ENCODE measurements at places on chromosomes 3 and 15.

DNA sequence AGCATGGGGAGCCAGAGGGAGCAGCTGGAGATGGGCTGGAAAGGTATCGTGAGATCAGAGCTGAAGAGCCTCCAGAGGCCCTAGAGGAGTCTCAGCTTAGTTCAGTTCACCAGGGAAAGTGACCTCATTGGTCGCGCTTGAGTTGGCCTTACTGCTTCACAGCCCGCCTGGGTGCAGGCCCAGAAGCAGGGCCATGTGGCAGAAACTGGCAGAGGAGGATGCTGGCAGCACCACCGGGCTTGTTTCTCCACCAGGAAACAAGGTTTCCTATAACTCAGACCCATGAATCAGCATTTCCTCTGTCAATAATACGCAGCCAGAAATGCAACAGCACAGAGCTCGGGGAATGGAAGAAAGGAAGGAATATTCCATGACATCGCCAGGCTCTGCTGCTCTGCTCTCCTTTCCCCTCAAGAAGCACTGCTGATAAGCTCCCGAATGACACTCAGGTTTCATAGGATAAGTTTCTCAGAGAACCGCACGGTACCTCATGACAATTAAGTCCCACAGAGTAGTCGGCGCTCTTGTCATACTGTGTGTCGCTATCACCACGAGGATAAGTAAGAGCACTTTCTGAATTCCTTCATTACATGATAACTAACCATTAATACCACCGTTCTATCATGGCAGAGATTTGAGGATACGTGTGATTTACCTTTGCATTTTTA is 147.1 kb upstream of the LPP start:
- no peak for ATAC-seq

GRCh38 chr3:171822431-171823106 is 12.3 kb upstream of the PLD1 start:
- ATAC-seq = no peak

DNA sequence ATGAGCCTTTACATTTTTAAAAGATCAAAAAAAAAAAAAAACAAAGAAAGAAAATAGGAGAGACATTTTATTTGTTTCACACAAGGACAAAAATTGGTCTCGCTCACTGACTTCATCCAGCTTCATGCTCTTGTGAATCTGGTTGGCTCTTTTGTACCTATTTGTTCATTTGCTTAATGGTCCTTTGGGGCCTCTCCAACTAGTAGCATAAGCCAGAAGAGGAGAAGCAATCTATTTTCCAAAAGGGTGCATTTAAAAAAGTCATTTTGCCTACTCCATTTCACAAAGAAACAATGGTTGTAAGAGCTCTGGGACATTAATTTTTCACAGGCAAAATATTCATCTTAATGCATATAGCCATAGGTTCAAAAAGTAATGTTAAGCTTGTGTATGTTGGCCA is 168.3 kb upstream of the ADAMTS9 start:
- no peak for ATAC-seq

DNA sequence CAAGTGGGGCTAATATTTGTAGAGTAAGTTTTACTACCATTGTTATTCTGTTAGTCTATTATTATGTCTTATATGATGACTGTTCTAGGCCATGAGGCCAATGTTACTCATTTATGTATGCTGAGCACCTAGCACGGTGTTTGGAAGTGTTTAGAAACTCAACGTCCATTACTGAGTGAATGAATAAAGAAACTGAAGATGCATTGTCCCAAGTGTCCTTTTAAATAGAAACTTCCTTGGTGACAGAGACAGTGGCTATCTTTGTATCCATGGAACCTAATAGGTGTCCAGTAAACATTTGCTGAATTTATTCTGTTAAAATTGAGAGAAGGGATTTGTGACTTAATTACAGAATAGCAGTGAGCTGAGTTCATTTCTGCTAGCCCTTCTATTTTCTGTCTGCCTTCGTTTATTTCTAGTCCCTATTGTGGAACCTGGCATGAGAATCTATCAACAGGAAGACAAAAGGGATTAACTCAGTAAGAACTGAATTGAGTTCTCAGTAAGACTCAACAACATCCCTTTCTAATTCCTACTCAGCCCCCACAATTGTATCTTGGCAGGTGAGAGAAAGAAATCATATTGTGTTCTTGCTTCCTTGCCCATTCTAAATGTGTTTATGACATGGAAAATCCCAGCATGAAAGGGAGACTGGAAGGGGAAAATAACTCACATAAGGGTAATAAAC is 246.6 kb upstream of the LRRC3B start:
- no peak for ATAC-seq

DNA sequence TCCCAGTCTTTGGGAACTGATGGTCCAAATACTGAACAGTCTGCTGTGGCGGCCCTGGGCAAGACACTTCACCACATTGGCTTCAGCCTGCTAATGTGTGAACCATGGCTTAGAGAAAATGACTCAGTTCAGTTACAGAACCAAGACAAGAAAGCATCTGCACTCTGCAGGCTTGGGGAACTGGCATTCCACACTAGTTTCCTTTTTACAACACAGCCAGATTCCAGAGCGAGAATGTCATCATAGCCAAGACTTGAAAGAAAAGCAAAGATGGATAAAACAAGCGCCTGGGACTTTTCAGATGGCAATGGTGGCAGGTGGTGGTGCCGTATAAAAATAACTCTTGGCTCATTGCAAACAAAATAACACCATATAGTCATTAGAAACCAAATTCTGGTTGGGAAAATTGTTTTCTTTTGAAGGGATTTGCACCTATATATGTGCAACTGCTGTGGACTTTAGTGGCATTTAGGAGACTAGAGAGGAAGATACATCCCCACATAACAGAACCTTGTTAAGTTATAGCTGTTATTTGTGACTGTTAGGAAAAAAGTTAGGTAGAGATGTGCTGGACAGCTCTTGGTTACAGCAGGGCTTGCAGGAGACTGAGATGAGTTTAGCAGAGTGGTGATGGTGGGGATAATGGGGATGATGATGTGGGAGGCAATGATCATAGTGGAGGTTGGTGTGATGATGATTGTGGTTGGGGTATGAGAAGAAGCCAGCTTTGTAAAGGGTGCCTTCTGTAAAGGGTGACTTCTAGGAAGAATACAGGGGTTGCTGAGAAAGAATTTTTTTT is 273.6 kb downstream of the THRB start:
- ATAC-seq = peak; percentile 93

- no peak for ATAC-seq
Measured at GRCh38 chr15:38992930-38993329, 428.3 kb upstream of the RASGRP1 start.

- ATAC-seq = no peak
Measured at GRCh38 chr15:98402486-98402885, 245.9 kb upstream of the IGF1R start.

DNA sequence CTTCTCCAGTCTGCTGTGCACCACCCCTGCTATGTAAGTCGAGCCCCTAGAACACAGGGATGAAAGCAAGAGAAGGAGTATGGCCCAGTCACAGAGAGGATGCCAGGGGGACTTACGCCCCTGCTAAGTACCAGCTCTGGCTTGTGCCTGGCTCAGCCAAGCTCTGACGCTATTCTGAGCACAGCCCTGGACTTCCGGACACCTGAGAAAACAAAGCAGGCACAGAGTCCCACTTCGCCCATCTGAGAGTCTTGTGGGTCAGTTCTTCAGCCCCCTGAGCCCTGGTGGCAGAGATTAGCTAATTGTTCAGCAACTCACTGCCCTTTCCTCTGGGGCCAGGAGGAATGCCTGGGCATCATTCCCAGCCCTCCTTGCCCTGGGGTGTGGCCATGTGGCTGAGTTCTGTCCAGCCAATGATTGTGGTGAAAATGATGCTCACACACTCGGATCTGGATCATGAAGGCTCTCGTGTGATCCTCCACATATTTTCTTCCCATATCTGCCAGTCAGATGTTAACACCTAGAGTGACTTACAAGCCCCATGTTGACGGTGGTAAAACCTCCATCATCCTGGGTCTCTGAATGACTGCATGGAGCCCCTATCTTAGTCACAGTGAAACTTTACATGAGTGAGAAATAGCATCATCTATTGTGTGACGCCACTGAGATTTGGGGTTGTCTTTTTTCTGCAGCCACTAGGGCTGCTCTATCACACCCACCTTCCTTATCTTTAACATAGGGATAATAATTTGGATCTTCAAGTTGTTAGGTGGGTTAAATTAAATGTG is 105.7 kb downstream of the TPRA1 start:
- ATAC-seq = no peak

DNA sequence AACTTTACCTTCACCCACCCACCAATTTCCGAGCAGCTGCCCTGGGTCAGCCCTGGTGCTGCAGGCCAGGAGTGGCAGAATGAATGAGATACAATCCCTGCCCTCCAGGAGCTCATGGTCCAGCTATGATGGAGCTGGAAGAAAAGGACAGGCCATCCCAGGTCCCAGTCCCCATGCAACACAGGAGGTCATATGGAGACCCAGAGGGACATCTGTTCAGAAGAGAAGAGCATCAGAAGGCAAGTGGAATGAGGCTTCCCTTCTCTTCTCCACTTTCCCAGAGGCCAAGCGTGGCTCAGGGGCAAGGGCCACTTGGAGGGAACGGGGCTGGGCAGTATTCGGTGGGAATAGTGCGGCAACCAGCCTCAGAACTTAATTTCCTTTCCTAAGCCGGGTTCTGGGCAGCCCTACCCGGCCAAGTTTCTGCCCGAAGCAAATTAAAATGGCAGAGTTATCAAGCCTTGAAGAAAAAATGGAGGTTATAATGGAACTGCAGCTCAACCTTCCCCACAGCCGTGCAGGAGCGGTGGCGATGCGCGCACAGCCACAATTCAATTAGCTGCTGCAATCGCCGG is 35.9 kb downstream of the TLE3 start:
- no peak for ATAC-seq

DNA sequence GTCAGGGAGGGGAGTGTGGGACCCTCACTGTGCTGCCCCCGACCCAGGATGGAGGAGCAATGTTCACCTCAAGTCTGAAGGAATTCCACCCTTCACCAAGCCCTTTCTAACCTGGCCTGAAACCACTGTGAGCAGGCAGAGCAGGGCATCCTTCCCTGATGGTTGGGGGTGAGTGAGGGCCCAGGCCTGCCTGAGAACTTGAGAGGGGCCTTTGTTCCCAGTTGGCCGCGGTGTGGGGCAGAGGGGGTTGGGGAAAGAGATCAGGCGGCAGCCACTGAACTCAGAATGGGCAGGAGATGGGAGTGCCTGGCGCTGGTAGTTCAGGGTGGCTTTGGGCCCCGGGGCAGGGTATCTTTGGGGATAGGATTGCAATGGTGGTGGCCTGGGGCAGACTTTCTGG is 103.5 kb upstream of the RPL32 start:
- ATAC-seq = no peak

- no peak for ATAC-seq
Measured at GRCh38 chr3:171561596-171562323, 101.6 kb upstream of the TNIK start.

GRCh38 chr15:60540002-60540651 is 61.2 kb upstream of the ICE2 start:
- ATAC-seq = no peak

DNA sequence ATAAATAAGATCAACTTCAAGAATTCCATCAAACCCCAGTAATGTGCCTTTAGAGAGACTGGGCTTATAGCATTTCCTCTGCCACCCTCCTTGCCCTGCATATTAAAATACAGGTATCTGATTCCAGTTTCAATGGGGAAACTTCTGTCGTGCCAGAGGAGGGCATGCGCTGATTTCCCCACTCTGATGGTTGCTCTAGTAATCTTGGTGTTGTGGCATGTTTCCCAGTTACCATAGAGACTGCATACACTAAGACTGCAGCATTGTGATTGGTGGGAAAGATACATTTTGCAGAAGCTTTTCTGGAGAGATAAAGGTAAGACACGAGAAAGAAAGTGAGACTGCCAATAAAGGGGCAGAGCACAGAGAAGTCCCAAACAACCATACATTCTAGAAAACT is 225.6 kb downstream of the TIGIT start:
- peak; percentile 60 for ATAC-seq

- ATAC-seq = no peak
Measured at GRCh38 chr3:107970993-107971580, 119.7 kb downstream of the CD47 start.

- ATAC-seq = no peak
Measured at GRCh38 chr15:34791701-34792100, 3.6 kb downstream of the ACTC1 start.

DNA sequence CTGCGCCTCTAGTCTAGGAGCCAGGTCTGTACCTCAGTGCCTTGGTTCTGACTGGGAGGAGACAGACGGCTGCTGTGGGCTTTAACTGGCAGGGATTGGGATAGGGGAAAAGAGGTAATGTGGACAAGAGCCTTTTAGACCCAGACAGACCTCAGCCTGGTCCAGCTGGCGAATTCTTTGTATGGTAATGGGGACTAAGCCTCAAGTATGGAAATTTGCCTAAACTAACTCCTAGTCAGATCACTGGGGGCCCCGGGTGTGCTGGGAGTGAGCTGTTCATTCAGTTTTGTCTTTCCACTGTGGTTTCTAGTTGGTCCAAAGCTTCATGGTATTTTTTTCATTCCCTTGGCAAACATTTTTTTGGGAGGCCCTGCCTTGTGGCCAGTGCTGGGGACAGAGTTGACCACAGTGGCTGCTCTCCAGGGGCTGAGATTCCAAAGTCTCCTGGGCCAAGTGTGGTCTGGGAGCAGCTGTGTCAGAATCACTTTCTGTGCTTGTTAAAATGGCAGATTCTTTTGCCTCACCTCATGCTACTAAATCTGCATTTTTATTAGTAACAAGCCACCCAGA is 261.4 kb upstream of the C2CD4B start:
- no peak for ATAC-seq

GRCh38 chr3:112815981-112816380 is 30.7 kb downstream of the CD200R1L start:
- ATAC-seq = no peak

DNA sequence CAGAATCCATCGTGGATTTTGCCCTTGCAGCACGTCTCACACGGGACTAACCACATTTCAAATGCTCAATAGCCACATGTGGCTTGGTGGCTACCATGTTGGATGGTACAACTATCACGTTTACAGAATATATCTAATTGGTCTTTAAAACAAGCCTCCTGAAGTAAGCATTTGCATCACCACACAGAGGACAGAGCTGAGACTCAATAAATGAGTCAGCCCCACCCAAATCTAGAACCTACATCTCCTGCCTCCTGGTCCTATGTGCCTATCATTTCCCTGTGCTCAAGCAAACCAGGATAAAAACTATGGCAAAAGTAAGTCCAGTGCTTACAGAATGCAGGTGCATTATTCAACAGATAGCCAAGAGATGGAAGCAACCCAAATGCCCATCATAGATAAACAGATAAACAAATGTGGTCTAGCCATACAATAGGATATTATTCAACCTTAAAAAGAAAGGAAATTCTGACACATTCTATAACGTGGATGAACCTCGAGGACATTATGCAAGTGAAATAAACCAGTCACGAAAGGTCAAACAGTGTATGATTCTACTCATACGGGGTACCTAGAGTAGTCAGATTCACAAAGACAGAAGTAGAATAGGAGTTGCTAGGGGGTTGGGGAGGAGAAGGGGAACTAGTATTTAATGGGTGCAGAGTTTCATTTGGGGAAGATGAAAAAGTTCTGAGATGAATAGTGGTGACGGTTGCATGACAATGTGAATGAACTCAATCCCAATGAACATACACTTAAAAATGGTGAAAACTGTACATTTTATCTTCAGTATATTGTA is 43.9 kb downstream of the SRGAP3 start:
- no peak for ATAC-seq

- ATAC-seq = no peak
Measured at GRCh38 chr3:160982491-160982890, 122.7 kb downstream of the B3GALNT1 start.

GRCh38 chr15:38666865-38667510 is 102.4 kb upstream of the RASGRP1 start:
- ATAC-seq = no peak
